ENCODE measurements at places on chromosomes 13 and 19. TPM values are rescaled to one million over a fixed set of nuclear protein-coding genes. Genes with fewer than 3 reads are reported as not detected.
A peak's percentile ranks its signal among the peaks of the same experiment; 100 is the strongest.

DNA sequence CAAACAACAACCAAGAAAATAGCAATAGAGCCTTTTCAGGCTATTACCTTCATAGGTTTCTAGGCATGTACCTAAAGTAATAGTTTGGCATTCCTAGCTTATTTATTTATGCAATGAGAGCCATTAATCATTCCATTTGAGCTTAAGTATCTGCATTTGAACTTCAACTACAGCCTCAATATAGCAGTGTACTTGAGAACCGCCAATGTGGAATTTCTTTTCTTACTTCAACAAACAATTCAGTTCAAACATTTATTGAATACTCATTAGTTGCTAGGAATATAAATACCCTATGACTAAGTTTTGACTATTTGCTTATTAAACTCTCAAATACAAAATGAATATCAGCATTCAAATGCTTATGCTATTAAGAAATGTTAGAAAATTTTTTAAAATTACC, 38.0 kb upstream of the FREM2 start:
- DNase-seq, result no peak
- no peak overlapping the region for H3K27ac ChIP-seq
- no peaks in the 10 kb centered on the region for H3K27me3 ChIP-seq
- H3K36me3 ChIP-seq, result no peaks in the 10 kb centered on the region
- no peaks in the 10 kb centered on the region for H3K4me1 ChIP-seq

GRCh38 chr19:49335071-49335783, at the start of gene CD37:
Gene CD37, plus strand, starts transcription at chr19:49335406. Its CDS starts 135 bp downstream, at chr19:49335541.
- H3K4me1 ChIP-seq, result no peaks in the 10 kb centered on the region
- H3K36me3 ChIP-seq, result peaks cover 4% of the 10 kb centered on the region
- no peak within 1 kb of the TSS for H3K4me3 ChIP-seq
- peak; percentile 44 for DNase-seq
- no peak within 1 kb of the TSS for H3K27ac ChIP-seq

- DNase-seq, result peak; percentile 55
- H3K4me1 ChIP-seq, result no peaks in the 10 kb centered on the region
- no peaks in the 10 kb centered on the region for H3K36me3 ChIP-seq
- no peak overlapping the region for H3K4me3 ChIP-seq
- H3K27me3 ChIP-seq, result no peaks in the 10 kb centered on the region
These were observed 56.5 kb downstream of the HSPH1 start for GRCh38 chr13:31105020-31105795.

DNA sequence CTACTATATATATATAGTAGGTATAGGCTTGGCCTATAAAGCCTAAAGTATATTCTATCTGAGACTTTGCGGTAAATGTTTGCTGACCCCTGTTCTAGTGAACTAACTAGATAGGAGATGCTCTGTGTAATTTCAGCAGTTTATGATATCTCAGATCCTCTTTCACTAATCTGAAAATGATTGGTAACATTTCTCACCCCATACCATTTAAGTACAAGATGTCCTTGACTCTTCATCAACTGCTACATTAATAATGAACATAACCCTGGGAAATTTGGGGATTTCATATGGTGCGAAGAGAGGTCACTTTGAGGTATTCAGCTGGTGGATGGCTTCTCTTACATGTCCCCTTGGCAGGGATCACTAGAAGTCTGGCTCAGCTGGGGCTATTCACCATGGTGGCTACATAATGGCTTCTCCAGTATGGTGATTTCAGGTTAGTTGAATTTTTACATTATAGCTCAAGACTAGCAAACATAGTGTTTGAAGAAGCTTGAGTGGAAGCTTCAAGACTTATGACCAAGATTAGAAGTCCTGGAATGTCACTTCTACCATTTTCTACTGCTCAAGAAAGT, 103.6 kb upstream of the MYCBP2 start:
- H3K36me3 ChIP-seq, result no peaks in the 10 kb centered on the region
- DNase-seq, result no peak
- no peaks in the 10 kb centered on the region for H3K4me1 ChIP-seq
- no peak overlapping the region for H3K4me3 ChIP-seq

The ZNF296 gene
- total RNA-seq, result 114 TPM

- no peaks in the 10 kb centered on the region for H3K27me3 ChIP-seq
- H3K36me3 ChIP-seq, result no peaks in the 10 kb centered on the region
- DNase-seq, result no peak
- H3K27ac ChIP-seq, result no peak overlapping the region
These were observed 42.7 kb downstream of the ADPRHL1 start for GRCh38 chr13:113410472-113411201.

DNA sequence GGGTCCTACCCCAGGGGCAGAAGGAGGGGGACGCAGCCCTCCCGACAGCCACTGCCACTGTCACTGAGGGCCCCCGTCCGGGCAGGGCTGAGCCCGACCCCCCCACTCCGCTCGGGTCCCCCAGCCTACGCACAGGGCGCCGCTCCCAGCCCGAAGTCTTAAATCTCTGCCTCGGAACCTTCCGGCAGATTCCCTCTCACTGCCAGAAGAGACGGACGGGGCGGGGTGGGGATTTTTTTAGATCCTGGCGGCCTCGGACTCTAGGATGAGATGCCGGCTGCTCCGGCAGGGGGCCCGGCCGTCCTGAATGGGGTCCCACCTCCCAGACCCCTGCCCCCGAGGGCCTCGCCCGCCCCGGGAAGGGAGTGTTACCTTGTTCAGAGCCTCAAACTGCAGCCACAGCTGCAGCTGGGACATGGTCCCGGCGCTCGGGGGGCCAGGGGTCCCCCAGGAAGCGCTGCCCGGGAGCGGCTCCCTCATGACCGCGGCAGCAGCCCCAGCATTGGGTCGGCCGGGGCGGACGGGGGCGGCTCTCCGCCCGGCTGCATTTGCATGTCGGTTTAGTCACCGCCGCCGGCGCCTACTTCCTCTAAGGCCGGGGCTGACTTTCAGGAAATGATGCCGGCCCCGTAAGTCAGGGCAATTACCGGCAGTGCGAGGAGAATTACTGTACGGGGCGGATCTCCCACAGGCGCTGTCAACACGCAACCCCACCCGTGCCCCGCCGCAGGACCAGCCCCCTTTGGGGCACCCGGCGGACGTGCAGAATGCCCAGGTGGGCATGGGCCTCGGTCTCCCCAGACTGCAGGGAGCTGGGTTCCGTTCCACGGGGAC, 28.1 kb downstream of the GPX4 start:
- peaks cover 20% of the 10 kb centered on the region for H3K36me3 ChIP-seq
- no peaks in the 10 kb centered on the region for H3K27me3 ChIP-seq
- H3K4me3 ChIP-seq, result peak overlapping the region; percentile 65
- peak; percentile 86 for DNase-seq
- no peak overlapping the region for H3K27ac ChIP-seq
- no peaks in the 10 kb centered on the region for H3K4me1 ChIP-seq

DNA sequence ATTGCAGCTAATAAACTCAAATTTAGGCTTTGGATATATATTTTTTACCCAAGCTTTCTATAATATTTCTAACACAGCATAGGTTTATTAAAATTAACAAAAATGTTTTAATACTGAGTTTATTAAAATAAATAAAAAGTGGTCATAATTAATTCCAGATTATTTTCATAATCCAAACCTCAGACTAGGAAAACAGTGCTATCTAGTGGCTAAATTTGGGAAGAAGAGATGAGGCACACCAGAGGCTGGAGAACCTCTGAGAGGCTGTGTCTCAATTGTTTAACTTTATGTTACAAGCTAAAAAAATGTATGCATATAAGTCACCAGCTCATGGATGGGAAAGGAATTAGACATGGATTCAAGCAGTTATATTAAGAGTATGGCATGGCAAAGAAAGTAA, 392.5 kb downstream of the DIAPH3 start:
- peaks cover 20% of the 10 kb centered on the region for H3K36me3 ChIP-seq
- no peak for DNase-seq
- H3K27ac ChIP-seq, result no peak overlapping the region
- H3K4me3 ChIP-seq, result no peak overlapping the region
- H3K4me1 ChIP-seq, result peaks cover 8% of the 10 kb centered on the region

DNA sequence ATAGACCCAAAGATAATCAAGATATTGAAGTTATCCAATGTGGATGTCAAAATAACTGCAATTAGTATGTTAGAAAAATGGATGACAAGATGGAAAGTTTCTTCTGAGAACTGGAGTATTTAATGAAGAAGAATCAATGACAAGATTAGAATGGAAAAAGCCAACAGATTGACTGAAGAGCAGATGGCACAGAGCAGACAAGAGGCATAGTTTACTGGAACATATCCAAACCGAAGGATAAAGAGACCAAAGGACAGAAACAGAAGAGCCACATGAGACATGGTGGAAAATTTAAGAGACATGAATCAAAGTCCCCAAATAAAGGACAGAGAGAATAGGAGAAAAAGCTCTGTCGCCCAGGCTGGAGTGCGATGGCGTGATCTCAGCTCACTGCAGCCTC, 89.6 kb upstream of the RXFP2 start:
- no peak for DNase-seq
- H3K36me3 ChIP-seq, result no peaks in the 10 kb centered on the region
- H3K27ac ChIP-seq, result no peak overlapping the region
- H3K27me3 ChIP-seq, result no peaks in the 10 kb centered on the region

The ZNF284 gene
- 2.5 TPM for total RNA-seq

All from endodermal cell (in vitro differentiated cells).